ENCODE measurements at places on chromosomes 11 and 22.

GRCh38 chr22:45540122-45540521 is 37.4 kb downstream of the FBLN1 start:
- H3K4me3 ChIP-seq, result no peak overlapping the region
- no peaks in the 10 kb centered on the region for H3K36me3 ChIP-seq
- no peaks in the 10 kb centered on the region for H3K4me1 ChIP-seq
- H3K27me3 ChIP-seq, result no peaks in the 10 kb centered on the region

GRCh38 chr11:66915866-66916265 is 42.3 kb downstream of the PC start:
- H3K4me3 ChIP-seq, result no peak overlapping the region
- peaks cover 2% of the 10 kb centered on the region for H3K27me3 ChIP-seq
- no peak overlapping the region for H3K27ac ChIP-seq
- H3K36me3 ChIP-seq, result peaks cover 2% of the 10 kb centered on the region
- DNase-seq, result no peak

DNA sequence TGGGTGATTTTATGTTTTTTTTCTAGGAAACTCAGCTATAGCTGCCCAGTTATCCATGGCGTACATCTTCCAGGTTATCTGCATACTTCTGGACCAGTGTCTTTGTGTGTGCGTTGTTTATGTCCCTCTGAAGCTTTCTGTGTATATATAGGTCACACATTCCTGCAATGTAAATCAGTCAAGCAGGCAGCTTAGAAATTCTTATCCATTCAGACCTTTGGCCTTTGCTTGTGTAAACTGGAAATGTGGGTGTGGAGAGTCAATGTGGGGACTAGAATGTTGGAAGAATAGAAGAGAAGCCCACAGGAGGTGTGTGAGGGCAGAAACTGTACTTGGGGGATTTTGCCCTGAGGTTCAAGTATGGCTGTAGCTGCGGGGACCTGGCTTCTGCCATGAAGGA is 51.7 kb downstream of the BARX2 start:
- H3K4me1 ChIP-seq, result no peaks in the 10 kb centered on the region
- DNase-seq, result no peak
- no peaks in the 10 kb centered on the region for H3K36me3 ChIP-seq
- H3K27ac ChIP-seq, result no peak overlapping the region
- H3K27me3 ChIP-seq, result no peaks in the 10 kb centered on the region
- H3K4me3 ChIP-seq, result no peak overlapping the region

- peaks cover 9% of the 10 kb centered on the region for H3K27me3 ChIP-seq
- no peak for DNase-seq
- H3K4me1 ChIP-seq, result peaks cover 36% of the 10 kb centered on the region
- H3K4me3 ChIP-seq, result no peak overlapping the region
Observed at GRCh38 chr11:13666708-13667107, 1.8 kb upstream of the FAR1 start.
